ENCODE measurements at places on chromosomes 6 and 20. TPM values are rescaled to one million over a fixed set of nuclear protein-coding genes. Genes with fewer than 3 reads are reported as not detected.

The ANKEF1 gene
- 7.8 TPM for total RNA-seq

The FNDC1 gene
- 0.06 TPM for total RNA-seq

The RIMS4 gene
- 1.5 TPM for total RNA-seq

The MAFB gene
- 0.11 TPM for total RNA-seq

The LPIN3 gene
- 14.9 TPM for total RNA-seq

The SLC26A8 gene
- not detected for total RNA-seq

The TBCC gene
- total RNA-seq, result 18.8 TPM

The ERGIC3 gene
- total RNA-seq, result 213 TPM

The WFDC5 gene
- not detected for total RNA-seq

The TMEM244 gene
- total RNA-seq, result not detected

The NOTCH4 gene
- 0.36 TPM for total RNA-seq

The ZNF311 gene
- total RNA-seq, result 0.07 TPM

The LCA5 gene
- total RNA-seq, result 1.0 TPM

The FKBP1A gene
- total RNA-seq, result 531 TPM
